ENCODE measurements at places on chromosomes 12 and 14.

DNA sequence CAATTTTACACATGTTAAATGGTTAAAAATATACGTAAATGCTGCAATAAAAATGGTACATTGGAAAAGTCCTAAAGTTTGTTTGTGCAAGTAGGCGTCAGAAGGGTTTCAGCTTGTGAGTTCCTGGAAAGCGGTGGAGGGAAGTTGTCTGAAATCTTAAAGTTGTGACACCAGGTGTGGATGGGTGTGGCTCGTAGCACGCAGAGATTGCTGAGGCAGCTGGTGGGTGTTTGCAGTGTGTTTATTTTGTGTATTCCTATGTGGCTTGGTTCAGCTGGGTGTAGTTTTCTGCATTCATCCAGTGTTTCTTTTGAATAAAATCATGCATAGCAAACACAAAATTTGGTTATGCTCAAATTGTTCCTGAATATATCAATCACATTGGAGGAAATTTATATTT lies 136.8 kb upstream of the TBX3 start:
- no peak for DNase-seq

- DNase-seq = no peak
Measured at GRCh38 chr12:996881-997280, 5.9 kb downstream of the ERC1 start.

DNA sequence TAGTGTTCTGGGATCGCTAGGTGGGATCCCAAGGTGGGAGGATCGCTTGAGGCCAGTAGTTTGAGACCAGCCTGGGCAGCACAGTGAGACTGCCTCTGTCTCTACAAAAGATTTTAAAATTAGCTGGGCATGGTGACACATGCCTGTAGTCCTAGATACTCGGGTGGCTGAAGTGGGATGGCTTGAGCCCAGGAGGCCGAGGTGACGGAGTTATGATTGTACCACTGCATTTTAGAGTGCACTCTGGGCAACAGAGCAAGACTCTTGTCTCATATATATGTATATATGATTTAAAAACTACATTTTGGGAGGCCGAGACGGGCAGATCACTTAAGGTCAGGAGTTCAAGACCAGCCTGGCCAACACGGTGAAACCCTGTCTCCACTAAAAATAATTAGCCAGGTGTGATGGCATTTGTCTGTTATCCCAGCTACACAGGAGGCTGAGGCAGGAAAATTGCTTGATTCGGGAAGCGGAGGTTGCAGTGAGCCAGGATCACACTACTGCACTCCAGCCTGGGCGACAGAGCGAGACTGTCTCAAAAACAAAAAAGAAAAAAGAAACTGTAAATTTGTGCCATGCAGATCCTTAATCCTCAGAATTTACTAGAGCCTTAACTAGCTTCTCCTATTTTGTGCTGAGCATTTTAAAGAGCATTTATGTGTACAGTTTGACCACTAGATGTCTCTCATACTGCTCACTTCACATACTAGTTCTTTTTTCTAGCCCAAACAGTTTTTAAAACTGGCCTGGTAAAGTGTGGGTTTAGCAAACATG lies 114.8 kb downstream of the MON2 start:
- no peak for DNase-seq

DNA sequence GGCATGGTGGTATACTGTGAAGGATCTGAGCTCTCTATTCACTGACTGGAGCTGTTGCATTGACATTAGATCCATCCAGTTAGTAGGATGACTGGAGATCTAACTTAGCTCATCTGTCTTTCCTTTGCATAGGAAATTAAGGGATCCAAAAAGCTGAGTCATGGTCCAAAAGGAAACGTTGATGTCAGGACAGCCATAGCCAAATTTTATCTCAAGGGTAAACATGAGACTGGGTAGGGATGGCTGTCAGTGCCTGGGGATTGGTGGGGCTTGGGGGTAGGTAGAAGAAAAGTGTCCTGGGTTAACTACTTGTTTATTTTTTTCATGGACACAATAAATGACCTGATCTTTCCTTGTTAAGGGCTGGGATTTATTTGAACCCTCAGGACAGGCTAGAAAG lies 4.6 kb downstream of the FAM177A1 start:
- no peak for DNase-seq

DNA sequence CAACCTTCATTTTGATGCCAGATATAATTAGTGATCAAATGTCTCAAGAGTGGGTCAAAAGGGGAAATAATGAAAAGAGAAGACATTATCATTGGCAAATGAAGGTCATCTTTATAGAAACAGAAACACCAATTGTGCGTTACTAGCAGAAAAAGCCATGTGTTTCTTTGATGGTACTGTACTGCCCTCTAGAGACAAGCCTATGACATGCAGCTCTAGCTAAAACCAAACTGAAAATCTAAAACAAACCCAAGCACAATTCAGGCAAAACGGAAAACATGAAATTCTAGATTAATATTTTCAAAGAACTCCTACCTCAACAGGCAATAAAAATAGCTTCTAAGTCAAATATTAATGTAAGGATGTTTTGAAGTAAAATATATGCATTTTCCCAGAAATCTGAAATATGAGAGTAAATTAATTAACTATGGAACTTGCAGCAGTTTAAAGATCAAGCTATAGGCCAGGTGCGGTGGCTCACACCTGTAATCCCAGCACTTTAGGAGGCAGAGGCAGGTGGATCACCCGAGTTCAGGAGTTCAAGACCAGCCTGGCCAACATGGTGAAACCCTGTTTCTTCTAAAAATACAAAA lies 115.4 kb downstream of the KLHL28 start:
- DNase-seq = no peak

DNA sequence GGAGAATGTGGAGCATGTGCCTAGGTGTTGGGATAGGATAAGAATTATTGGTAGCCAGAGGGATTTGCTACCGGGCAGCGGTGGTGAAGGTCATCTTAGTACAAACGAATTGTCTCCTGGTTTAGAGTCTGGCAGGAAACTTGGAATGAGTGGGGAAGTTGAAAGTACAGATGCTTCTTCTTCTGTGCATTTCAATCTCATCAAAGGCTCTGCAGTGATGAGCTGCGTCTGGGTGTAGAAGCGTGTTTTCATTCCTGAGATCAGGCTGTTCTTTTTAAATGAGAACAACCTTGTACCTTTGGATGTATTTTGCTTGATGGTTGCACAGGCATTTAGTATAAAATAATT lies 2.1 kb downstream of the WNK1 start:
- no peak for DNase-seq

GRCh38 chr12:110698171-110698902 lies 9.4 kb upstream of the HVCN1 start:
- DNase-seq = peak; percentile 82
